ENCODE measurements at places on chromosomes 7 and 10.

DNA sequence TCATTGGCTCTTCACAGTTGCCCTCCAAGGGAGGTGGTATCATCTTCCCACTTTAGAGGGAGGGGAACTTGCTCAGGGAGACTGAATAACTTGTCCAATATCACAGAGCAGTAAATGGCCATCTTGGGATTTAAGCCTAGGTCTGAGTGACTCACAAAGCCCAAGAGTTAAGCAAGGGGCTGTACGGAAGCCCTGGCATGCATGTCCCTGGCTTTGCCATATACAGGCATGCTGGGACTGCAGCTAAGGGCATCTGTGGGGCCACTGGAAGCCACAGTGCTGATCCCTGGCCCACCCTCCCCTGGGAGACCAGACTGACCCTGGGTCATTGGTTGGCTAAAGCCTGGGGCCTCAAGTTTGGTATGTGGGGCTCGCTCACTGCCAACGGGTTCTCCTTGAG, 3.1 kb downstream of the VSIR start:
- DNase-seq = peak; percentile 24

- peak; percentile 89 for DNase-seq
Measured at GRCh38 chr10:71232089-71232998, 20.0 kb downstream of the UNC5B start.

DNA sequence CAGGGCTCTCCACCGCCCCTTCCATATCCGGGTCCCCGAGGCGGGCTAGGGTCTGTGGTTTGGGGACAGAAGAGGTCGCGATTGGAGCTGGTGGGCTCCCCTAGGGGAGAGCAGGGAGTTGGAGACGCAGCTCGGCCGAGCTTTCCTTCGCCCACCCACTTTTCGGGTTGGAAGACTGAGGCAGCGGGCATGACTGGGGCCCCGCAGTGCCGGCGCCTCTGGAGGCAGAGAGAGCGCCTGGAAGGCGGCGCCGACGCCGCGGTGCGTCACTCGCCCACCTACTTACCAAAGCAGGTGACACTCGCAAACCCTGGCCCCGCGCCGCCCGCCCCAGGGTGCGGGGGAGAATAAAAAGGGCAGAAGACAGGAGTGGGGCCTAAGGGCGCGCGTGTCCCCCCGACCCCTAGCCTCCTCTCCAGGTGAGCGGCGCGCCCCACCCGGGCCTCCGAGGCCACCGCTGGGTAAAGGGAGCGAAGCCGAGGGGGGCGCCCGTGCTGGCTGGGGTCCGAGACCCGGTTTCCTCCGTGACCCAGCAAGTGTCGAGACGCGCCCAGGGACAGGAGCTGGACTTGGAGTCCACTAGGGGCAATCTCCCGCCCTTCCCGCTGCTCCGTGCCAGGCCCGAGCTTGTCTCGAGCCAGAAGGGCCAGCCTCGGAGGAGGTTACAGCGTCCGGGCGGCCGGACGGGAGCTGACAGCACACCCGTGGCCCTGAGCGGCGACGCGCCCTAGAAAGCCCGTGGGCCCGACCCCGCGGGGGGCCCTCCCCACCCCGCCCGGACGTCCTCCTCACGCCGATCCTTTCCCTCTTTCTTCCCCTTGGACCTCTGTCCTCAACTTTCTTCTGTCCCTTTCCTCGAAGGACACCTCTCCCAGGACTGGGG, 34.4 kb upstream of the GRID1 start:
- DNase-seq = no peak

- DNase-seq = no peak
Measured at GRCh38 chr7:16129431-16130110, 291.8 kb downstream of the CRPPA start.

DNA sequence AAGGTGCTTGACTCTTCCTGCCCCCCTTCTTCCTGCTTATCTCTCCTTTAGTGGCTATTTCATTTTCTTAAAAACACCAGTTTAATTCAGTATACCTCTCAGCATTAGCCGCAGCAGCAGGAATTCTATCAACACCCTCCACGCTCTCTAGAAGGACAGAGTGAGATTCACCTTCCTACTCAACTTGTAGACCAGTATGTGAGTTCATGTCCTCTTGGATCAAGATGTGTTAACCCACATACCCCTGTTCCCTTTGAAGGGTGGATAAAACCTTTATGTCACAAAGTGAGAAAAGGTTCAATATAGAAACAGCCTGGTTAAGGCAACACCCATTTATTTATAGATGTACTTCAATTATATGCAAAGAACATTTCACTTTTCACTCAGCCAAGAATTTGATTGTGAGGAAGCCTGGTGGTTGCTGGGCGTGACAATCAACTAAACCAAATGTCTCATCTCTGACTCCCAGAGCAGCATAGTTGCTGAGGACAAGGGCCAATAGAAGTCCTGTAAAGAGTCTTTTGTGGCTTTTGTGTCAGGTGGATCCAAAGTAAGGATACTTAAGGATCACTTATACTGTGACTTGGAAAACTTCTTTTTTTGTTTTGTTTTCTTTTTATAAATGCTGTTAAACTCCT, 617.1 kb downstream of the SORCS3 start:
- no peak for DNase-seq

DNA sequence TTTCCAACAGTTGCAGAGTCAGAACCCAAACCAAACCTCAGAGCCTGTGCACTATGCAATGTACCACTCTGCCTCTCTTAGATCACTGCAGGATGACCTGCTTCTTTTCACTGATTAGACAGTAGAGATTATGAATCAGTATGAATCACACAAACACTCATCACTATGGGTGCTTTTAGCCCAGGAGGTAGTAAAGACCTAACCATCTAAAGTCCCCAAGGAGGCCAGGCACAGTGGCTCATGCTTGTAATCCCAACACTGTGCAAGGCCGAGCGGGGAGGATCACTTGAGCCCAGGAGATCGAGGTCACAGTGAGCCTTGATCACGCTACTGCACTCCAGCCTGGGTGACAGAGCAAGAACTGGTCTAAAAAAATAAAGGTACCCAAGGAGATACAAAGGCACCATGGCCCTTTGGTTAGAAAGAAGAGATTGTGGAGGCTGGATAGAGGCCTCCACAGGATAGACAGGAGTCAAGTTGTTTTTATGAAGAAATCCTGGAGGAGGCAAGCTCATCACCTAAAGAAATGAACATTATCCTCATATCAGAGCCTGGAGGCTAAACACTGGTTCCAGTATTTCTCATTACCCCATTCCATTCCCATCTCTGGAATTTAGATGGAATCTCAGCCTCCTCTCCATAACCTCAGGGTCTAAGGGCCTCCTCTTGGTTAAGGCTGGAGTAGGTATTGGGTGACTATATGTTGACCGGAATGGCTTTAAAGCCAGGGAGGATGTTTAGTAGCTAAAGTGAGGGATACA, 12.9 kb downstream of the SEC31B start:
- DNase-seq = no peak

GRCh38 chr7:158450476-158451124, 137.0 kb downstream of the PTPRN2 start:
- DNase-seq = no peak

Data from left hindlimb (tissue), 1 donor.